ENCODE measurements at places on chromosomes 2 and 18.
A peak's percentile ranks its signal among the peaks of the same experiment; 100 is the strongest.

DNA sequence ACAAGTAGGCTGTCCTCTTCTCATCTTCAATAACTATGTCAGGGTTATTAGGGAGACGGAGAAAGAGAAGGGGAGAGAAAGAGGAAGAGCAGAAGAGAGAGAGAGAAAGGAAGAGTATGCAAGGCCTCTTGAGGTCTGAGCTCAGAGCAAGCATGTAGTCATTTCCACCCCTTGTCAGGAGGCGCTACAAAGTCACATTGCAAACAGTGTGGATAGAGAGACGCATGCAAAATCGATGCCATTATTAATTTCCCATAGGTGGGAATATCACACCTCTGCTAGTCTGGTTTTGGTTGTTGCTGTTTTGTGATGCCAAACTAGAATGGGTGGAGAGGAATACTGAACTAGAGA is 24.2 kb upstream of the SERPINE2 start:
- DNase-seq = no peak

DNA sequence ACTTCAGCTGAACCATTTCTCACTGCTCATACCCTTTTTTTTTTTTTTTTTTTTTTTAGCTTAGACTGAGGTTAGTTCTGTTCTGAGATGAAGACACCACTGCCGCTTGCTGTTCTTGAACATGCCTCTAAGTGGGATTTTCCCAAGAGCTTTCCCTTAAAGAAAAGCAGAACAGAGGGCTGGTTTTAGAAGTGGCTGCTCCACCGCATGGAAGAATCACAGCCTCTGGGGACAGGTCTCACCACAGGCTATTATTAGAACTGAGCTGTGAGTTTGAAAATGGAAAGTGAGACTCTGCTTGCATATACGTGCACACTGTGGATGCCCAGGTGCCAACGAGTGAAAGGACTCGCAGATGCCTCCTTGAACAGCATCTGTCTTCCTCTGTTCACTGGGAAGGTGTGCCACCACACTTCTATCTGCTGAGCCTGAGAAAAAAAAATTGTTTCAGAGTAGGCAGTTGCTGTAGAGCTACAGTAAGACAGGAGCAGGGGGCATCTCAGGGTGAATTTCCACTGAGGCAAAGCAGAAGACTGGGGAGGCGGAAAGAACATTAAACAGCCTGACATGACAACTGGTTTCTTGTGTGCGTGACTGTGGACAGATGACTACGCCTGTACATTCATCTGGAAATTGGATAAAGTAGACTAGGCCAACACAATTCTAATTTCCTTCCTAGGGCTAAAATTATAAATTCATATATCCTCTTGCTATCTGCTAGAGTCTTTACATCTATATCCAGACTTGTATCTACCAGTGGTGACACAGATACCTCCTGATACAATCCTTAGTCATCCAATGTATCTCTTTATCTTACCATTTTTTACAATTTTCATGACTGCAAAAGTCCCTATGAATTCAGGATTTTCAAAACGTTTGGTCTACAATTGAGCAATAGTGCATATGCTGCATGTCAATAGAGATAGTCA is 1045.7 kb upstream of the CELF4 start:
- DNase-seq = no peak

GRCh38 chr2:216643986-216644659 is 10.9 kb downstream of the IGFBP2 start:
- no peak for DNase-seq

GRCh38 chr2:216006164-216006663 is 7.1 kb downstream of the MREG start:
- DNase-seq = no peak

DNA sequence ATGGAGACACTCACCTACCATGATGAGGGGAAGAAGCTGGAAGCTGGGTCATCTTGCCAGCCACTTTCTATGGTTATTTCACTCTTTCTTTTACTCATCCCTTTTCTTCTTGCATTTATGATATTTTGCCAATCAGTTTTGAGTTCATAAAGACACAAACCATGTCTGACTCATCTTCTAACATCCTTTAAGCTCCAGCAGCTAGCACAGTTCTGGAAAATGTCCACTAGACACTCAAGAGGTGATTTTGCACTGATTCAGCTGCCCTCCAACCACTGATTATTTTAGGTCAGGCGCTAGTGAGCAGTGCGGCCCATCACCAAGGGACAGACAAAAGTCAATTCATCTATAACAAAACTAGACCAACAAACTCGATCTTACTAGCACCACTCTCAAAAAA is 537.1 kb upstream of the ID2 start:
- no peak for DNase-seq

DNA sequence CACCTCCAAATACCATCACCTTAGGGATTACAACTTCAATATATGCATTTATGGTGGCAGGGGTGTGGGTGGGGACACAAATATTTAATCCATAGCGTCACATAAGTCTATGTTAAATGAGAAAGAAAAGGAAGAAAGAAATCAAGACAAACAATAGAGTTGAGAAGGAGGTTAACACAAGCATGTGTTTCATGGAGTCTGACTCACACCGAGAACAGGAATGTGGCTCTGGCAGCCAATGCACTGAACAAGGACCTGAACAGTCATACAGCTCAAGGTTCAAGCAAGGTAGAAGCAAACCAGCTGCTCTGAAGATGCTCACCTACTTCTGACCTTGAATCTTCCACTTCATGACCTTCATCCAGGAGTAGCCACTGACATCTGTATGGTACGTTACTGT is 36.2 kb upstream of the LPIN1 start:
- DNase-seq = peak; percentile 72

Measured in mucosa of gallbladder (tissue), 1 donor.